Mesenchymal stem cell (in vitro differentiated cells and primary cell): ENCODE measurements at places on chromosomes 7 and 10.
A peak's percentile ranks its signal among the peaks of the same experiment; 100 is the strongest.

DNA sequence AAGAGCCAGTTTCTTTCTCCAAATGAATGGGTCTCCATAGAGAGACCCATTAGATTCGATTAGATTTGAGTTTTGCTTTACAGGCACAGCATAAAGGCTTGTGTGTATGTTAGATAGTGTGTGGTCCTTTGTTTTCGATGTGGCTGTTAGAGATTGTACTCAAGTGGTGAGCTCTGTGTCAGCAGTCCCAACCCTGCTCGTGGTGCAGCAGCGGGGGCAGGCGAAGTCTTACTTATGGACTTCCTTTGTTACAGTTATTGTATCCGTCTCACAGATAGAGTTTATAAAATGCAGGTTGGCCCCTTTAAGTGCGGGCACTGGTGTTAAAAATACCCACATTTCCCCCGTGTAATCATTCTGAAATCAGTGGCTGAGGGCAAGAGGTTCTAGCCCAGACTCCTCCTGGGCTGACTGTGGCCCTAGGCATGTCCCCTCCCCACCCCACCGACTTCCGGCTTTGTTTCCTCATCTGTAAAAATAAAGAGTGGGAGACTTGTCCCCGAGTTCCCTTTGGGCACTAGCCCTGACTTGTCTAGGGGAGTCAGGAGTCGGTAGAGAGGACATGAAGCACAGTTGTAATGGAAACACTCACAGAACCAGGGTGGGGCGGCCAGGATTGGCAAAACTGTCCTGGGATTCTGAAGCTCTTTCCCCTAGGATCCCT, 28.6 kb downstream of the MTURN start:
- peaks cover 13% of the 10 kb centered on the region for H3K4me1 ChIP-seq
- DNase-seq: no peak
- no peak overlapping the region for H3K4me3 ChIP-seq
- no peak overlapping the region for H3K27ac ChIP-seq

- DNase-seq: no peak
- no peak overlapping the region for H3K4me3 ChIP-seq
- no peaks in the 10 kb centered on the region for H3K27me3 ChIP-seq
Observed at GRCh38 chr7:621572-622285, 102.1 kb upstream of the PDGFA start.

GRCh38 chr7:65462148-65462716, 88.6 kb downstream of the ZNF92 start:
- H3K36me3 ChIP-seq: no peaks in the 10 kb centered on the region
- H3K4me1 ChIP-seq: no peaks in the 10 kb centered on the region
- no peak for DNase-seq
- no peaks in the 10 kb centered on the region for H3K27me3 ChIP-seq
- H3K4me3 ChIP-seq: no peak overlapping the region

- H3K36me3 ChIP-seq: peaks cover 7% of the 10 kb centered on the region
- H3K27me3 ChIP-seq: no peaks in the 10 kb centered on the region
Observed at GRCh38 chr10:12500381-12501303, 151.3 kb downstream of the CAMK1D start.

DNA sequence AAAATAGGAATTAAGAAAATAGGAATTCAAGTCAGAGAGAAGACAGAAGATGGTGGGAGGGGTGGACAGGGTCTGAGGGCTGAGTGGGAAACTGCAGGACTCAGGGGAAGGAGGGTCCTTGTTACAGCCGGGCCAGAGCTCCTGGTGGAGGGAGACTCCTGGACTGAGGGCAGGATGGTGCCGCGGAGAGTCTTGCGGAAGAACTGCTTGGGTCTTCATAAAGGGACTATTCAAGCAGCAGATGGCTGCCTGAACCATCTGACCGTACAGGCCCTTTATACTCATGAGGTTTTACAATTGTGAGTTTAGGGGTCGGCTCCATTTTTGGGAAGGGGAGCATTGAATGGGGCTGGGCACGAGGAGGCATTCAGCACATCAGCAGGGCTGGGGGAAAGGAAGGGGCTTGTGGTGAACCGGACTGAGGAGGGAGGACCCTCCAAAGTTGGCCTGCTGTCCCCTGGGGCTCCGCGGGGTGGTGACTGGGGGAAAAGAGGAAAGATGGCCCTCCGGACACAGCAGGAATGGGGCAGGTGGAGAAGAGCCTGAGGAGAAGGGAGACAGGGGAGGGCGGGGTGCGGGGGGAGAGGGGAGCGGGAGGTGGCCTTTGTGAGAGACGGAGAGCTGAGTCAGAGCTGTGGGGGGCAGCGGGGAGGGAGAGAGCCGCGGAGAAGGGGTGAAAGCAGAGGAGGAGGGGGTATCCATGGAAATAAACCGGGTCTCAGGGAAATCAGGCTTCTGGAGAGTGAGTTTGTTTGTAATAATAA, 1.5 kb downstream of the FAM131B start:
- H3K4me1 ChIP-seq: peaks cover 17% of the 10 kb centered on the region
- DNase-seq: no peak
- peaks cover 26% of the 10 kb centered on the region for H3K36me3 ChIP-seq
- H3K4me3 ChIP-seq: peak overlapping the region; percentile 60
- H3K27ac ChIP-seq: no peak overlapping the region
- peaks cover 74% of the 10 kb centered on the region for H3K27me3 ChIP-seq
